Effector CD4-positive, alpha-beta T cell (primary cell): ENCODE measurements at places on chromosomes 5 and 9.

- no peak for DNase-seq
These were observed 55.3 kb upstream of the SARDH start for GRCh38 chr9:133793471-133793870.

DNA sequence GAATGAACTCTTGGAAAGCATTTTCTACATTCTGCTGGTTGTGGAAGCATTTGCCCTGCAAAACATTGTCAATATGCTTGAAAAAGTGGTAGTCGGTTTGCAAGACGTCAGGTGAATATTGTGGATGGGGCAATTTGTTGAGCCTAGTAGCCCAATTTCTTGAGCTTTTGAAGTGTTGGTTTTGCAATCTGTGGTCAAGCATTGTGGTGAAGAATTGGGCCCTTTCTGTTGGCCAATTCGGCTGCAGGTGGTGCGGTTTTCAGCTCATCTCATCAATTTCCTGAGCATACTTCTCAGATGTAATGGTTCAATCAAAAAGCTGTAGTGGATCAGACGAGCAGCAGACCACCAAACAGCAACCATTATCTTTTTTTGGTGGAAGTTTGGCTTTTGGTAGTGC, 426.8 kb upstream of the CDH9 start:
- DNase-seq = no peak

DNA sequence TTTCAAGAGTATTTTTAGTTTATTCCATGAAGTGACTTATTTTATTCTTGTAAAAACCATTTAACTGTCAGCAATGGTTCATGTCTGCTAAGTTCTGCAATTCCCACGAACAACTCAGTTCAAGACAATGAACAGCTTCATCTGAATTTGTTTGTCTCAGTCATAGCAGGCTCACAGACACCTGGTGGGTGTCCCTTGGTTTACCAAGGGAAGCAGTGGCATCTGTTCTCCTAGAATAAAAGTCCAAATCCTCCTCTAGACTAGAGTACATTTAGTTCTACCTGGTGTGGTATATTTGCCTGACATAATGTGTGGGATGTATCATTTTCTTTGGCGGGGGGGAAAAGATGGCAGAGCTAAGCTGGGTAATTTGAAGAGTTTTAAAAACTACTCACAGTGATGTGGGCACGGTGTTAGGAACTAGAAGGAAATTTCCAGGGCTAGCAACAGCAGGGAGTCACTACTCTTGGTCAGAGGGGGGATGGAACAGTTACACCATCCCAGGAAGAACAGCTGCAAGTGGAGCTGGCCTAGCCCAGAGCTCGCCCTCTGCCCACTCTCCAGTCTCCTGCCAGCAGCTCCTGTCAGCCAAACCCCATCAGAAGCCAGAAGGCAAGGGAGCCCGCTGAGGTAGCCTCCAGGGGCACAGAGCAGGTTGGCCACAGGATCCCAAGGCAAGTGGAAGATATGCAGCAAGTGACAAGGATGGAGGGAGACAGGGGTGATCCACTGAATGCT, 100.3 kb downstream of the PJA2 start:
- DNase-seq = no peak

GRCh38 chr5:170220191-170220590, 12.6 kb upstream of the C5orf58 start:
- no peak for DNase-seq

- DNase-seq = no peak
These were observed 169.8 kb downstream of the MAN2A1 start for GRCh38 chr5:109859537-109859936.

GRCh38 chr9:18184401-18184800, 289.6 kb upstream of the ADAMTSL1 start:
- no peak for DNase-seq

- DNase-seq = no peak
These were observed 112.8 kb downstream of the CMYA5 start for GRCh38 chr5:79802406-79802805.

DNA sequence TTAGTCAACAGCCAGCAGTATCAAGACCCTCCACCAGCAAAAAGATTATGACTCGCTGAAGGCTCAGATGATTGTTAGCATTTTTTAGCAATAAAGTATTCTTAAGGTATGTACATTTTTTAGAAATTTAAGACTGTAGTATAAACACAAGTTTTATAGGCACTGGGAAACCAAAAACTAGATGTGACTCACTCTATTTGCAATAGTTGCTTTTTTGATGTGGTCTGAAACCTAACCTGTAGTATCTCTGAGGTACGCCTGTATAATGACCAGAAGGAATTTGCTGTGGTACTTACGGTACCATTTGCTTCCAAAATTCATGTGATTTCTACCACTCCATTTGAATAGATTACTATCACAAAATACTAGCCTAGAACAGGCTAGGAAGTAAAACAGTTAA, 60.8 kb downstream of the WDR41 start:
- no peak for DNase-seq

DNA sequence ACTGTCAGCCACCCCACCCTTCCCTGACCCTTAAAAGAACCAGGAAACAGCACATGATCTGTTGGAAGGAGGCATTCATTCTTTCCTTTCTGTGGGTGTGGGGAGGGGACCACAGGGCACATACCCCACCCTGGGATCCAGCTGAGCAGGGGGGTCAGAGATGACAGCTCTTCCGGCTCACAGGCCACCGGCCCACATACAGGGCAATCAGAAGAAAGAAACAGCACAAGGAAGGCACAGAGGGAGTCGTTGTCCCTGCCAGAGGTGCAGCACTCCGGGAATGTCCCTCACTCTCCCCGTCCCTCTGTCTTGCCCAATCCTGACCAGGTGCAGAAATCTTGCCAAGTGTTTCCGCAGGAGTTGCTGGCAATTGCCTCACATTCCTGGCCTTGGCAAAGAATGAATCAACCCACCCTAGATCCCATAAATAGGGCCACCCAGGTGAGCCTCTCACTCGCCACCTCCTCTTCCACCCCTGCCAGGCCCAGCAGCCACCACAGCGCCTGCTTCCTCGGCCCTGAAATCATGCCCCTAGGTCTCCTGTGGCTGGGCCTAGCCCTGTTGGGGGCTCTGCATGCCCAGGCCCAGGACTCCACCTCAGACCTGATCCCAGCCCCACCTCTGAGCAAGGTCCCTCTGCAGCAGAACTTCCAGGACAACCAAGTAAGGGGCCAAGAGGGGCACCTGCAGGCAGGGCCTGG, at the start of gene LCN2:
Gene LCN2, plus strand, starts transcription at position 453 of the 701 bp plus-strand sequence. Its CDS starts 73 bp downstream, at position 526.
- no peak for DNase-seq

DNA sequence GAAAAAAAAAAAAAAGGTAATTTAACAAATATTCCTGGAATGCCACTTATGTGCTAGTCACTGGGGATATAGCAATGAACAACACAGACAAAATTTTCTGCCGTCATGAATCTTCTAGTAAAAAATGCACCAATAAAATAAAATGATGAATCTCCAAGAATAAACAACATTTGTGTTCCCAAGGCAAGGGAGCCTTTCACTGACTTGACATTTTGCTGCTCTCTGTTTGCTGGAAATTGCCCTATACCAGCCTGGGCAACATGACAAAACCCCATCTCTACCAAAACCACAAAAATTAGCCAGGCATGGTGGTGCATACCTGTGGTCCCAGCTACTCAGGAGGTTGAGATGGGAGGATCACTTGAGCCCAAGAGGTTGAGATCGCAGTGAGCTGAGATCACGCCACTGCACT, 64.5 kb upstream of the ERBIN start:
- DNase-seq = no peak

DNA sequence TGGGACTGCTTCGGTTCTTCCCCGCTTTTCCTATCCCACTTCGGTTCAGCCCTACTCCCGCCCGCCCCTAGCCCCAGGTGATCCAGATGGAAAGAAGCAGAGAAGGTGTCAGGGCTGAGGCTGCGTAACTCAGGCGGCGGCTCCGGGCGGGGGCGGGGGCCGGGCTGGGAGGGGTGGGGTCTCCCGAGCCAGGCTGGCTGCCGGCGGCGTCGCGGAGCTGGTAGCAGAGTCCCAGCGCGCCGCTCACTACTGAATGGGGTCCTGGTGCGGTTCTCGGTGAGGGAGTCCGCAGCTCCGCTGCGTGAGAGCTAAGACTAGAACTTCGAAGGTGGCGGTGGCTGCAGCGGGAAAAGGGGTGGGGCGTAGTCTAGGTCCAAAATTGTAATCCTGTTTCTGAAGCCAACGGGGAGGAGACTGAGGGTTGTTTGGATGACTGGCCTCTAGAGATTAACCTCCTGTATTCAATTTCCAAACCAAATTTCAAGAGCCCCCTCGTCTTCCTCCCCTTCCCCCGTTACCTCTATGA, 1.4 kb downstream of the PRR16 start:
- DNase-seq = no peak

DNA sequence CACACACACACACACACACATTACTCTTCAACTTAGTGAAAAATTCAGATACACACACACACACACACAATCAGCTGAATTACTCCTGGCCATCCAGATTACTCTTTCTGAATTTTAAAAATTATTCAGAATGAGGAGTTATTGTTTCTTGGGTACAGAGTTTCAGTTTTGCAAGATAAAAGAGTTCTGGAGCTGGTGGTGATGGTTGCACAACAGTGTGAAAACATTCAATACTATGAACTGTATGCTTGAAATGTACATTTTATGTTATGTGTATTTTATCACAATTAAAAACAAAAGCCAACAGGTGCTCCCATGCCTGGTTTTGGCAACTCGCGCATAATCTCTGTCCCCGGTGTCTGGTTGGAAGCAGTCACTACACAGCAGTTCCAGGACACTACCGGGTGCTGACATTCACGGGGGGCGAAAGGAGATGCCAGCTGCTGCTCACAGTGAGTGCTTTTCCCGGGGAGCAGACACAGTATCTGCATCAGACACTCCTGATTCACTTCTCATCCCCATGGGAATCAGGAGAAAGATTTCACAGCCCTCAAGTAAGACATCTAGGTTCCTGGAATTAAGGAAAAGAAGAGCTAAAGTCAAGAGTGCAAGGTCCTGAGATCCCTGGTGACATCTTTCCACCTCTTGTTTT, 55.7 kb downstream of the LHFPL2 start:
- DNase-seq = no peak

DNA sequence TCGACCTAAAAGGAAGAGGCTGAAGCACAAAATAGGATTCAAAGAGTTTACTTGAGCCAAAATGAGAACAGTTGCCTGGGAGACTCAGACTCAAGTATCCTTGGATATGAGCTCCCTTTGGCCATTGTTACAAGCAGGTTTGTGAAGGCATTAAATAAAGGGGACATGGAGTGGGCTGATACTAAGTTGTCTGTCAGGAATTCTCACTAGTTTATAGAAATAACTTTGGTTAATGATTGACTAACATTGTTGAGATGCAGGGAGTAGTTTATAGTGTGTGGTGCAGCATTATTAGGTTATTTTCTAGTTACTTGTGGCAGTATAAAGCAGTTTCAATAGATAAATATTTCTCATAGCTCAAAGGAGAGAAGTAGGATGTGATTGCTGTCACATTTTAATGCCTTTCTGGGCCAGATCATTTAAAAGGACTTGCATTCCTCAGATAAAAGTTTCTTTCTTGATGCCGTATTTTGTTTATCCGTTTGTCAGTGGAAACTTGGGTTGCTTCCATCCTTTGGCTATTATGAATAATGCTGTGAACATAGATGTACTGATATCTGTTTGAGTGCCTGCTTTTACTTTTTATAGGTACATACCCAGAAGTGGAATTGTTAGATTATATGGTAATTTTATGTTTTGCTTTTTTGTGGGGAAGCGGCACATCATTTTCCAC, 9.1 kb downstream of the AP3S1 start:
- no peak for DNase-seq

- DNase-seq = peak; percentile 38
These were observed 59.1 kb upstream of the IER5L start for GRCh38 chr9:129237164-129237611.

GRCh38 chr5:55226934-55227663, at the start of gene MCIDAS:
Gene MCIDAS (minus strand): TSS chr5:55227315. CDS start chr5:55227138, 177 bp downstream.
- peak; percentile 21 for DNase-seq

DNA sequence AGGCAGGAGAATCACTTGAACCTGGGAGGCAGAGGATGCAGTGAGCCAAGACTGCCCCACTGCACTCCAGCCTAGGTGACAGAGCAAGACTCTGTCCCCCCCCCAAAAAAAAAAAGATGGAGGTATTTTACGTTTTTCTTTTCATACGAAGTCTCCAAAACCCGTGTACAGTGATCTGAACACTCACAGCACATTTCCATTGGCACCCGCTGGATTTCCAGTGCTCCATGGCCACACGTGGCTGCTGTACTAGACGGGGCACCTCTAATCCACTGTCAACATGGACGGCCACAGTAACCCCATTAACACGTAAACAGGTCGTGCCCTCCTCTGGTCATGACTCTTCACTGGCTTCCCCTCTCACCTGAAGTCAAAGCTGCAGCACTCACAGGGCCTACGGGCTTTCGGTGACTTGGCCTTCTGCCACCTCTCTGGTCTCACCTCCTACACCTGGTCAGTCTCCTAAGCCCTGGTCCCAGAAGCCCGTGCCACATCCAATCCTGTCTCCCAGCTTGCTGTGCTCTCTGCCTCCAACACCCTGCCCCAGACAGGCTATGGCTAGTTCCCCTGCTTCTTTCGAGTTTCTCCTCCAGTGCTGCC, 22.1 kb downstream of the TBC1D9B start:
- no peak for DNase-seq

DNA sequence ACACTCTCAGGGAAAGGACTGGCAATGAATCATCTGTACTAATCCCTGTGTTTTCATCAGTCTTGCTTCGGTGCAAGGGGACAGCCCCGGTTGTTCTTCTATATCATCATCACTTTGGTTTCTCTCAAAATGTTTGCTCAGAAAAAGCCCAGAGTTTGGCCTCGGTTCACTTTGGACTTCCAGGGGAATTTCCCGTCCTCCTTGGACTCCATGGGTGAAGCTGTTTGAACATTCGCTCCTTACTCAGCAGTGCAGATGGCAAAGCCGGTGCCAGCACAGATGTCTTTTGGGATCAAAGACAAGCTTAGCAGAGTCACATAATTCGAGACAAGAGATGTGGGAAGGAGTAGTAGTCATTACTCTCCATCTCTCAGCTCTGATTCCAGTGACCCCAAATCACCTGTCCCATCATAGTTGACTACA, 69.8 kb upstream of the TNFSF8 start:
- no peak for DNase-seq
